ENCODE measurements at places on chromosomes 5 and 9.
A peak's percentile ranks its signal among the peaks of the same experiment; 100 is the strongest.

DNA sequence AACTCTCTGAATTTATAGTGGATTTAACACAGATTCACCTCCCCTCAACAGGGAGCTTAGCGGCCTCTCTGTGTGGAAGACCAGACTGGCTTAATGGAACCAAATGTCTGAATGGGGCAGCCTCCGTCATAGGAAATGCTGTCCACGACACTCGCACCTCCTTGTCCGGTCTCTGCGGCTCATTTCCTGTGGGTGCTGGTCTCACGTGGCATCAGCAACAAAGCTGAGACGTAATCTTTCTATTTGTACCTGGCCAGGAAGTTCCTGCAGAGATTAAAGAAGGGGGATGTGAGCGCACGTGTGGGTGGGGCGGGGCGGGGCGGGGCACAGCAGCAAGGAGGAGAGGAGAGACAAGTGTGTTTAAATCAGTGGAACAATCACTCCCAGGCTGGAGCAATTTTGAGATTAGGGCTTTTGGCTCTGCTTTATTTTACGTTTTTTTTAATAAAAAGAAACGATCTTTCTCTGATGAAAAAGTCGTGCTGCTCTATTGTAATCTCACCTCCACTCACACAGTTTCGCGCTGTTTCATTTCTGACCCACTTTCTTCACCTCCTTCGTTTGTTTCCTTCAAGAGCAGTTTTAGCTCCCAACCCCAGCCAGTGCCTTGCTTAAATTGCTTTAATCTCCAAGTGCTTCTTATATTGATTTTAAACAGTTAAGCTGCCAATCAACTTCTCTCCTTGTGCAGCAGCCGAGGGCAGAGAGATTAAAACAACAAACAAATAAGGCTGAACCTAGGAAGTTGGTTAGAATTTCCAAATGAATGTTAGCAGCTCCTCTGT lies 132.2 kb upstream of the ASTN2 start:
- DNase-seq, result peak; percentile 11

GRCh38 chr5:18797222-18797621 lies 1163.0 kb downstream of the TAF11L14 start:
- no peak for DNase-seq

GRCh38 chr5:8908055-8908683 lies 637.7 kb downstream of the SEMA5A start:
- DNase-seq, result peak; percentile 46

DNA sequence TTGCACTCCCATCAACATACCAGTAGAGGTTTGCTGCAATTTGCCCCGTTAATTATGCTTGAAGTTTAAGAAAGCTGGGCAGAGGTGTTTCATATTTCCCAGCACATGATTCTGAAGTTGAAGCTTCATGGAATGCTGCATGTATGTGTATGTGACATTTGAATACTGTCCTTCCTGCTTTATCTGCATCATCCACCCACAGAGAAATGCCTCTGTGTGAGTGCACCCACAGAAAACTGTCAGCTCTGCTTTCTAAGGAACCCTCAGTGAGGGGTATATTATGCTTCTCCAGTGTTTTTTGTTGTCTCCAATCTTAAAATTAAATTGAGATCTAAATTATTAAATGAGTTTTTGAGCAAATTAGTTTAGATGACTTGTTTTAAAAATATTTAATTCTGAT lies 358.1 kb upstream of the PIK3R1 start:
- no peak for DNase-seq

DNA sequence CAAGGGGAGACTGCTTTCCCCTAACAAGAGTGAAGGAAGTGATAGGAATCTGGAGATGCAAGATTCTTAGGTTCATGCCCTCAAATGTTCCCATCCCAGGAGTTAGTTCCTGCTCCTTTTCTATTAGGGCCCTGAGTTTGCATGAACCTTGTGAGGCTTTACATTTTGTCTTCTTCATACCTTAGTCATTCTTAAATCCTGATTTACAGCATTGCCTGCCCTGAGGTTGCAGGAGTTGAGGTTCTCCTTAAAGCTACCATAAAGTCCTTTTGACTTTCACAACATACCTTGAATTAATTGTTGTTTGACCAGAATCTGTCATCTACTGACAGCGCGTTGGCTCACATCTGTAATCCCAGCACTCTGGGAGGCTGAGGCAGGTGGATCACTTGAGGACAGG lies 151.5 kb upstream of the ABCA1 start:
- DNase-seq, result no peak

- DNase-seq, result no peak
Measured at GRCh38 chr5:123036391-123037103, at the start of gene PPIC. TSS of gene PPIC (minus strand) at chr5:123036725. CDS start at chr5:123036625, 100 bp downstream.

DNA sequence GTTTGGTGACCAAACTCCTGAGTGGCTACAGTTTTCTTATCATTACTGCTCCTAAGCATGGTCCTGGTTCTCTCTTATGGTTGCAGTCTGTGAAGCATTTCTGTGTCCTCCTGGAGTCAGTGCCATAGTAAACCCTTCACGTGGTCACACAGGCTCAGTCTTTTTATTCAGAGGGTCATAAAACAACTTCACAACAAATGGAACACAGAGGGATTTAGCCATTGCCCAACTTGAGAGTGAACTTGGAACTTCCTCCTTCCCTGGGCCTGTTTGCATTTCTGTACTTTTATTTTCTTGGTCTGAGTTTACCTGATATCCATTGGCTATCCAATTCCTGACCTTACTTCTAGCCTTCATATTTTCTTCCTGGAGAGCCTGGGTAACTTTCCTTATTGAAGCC lies 144.9 kb downstream of the CCDC192 start:
- no peak for DNase-seq

DNA sequence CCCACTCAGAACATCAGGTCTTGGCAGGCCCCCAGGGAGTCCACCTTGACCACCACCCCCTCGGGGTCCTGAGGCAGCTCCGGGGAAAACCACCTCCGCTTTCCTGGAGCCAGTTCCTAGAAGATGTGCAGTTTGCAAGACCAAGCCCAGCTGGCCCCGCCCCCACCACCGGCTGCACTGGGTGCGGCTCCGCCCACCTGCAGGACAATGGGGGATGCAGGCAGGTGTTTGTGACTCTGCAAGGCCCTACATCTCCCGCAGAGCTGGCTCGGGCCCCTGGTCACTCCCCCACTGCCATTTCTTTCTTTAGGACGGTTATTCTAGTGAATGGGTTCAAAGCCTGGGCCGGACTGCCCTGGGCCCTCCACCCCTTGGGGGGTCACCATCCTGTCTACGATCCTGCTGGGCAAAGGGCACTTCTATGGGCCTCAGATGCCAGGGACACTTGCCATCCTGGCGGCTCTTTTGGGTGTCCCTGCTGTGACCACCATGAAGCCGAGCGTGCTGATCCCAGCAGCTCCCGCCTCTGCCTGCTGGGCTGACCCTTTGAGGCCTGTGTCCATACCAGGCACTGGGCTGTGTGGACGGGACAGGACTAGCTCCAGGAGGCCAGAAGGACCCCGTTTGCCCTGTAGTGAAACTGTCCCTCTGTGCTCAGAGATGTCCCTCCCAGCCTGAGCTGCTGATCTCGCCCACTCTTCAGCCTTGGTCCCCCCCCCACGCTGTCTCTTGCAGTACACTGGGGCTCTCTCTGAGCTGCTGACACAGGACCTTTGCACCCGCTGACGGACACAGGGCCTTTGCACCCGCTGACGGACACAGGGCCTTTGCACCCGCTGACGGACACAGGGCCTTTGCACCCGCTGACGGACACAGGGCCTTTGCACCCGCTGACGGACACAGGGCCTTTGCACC lies 5.9 kb upstream of the NACC2 start:
- peak; percentile 83 for DNase-seq

DNA sequence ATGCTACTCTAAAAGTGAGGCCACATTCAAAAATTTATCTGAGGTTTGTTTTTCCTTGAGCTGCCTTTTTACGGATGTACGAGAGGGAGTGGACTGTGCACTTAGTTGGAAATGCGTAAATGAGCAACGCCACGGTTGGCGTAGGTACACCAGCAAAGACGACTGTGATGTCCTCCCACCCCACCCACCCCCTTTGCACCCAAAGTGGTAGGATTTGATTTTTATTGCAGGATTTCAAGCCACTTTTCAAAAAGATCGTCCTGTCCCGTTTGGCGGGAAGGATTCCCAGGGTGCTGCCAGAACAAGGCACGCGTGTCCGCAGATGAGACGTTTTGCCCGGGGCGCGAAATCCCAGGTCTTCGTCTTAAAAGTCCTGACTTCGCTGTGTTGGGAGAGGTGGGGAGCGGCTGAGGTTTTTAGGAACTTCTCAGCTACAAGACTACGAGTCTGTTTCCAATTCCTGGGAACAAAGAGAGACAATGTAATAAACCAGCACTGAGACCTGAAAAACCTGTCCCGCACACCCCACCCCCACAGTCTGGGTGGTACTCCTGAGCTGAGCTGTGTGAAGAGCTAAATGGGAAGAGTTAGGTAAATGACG lies 1.0 kb upstream of the TLE1 start:
- no peak for DNase-seq

- no peak for DNase-seq
Measured at GRCh38 chr9:98249771-98250170, 5.7 kb downstream of the TBC1D2 start.

GRCh38 chr5:148740966-148741742 lies 85.3 kb upstream of the ADRB2 start:
- DNase-seq, result peak; percentile 41

DNA sequence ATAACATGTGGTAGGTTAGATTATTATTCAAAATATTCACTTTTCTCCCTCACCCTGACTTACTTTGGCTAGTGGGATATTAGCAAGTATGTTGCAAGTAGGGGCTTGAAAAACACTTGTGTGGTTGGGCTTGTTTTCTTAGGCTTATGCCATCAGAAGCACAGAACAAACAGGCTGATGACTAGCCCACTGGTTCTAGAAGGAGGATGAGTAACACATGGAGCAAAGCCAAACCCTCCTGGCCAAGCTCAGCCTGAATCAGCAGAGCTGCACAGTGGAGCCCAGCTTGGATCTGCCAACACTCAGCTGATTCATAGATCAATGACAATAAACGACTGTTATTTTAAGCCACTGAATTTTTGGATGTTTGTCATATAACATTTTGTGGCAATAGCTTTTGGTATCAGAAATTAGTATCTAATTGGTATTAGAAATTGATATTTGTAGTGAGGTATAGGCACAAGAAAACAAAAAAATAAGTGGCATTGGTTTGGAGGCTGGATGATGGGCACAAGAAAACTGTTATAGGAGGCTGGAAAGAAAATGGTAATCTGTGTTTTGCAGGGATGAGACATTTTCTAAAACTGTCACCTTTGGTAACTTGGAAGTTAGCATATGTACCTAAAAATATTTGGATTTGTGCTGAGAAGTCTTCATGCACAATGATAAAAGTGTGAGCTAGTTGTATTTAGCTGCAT lies 46.1 kb upstream of the ZBED3 start:
- DNase-seq, result no peak

DNA sequence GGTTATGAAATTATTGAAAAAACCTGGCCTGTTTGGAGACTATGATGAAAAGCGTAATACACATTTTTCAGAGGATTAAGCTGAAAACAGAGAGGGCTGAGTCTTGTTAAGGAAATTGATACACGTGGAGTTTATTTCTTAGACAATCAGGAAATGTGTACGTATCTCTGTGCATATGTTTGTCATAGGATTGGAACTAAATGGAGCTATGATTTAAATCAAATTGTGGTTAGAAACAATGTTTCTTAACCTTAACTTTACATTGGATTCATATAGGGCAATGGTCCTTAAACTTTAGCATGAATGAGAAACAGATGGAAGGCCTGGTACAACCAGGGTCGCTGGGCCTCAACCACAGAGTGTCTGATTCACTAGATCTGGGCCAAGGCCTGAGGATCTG lies 451.6 kb downstream of the CDH18 start:
- DNase-seq, result no peak

DNA sequence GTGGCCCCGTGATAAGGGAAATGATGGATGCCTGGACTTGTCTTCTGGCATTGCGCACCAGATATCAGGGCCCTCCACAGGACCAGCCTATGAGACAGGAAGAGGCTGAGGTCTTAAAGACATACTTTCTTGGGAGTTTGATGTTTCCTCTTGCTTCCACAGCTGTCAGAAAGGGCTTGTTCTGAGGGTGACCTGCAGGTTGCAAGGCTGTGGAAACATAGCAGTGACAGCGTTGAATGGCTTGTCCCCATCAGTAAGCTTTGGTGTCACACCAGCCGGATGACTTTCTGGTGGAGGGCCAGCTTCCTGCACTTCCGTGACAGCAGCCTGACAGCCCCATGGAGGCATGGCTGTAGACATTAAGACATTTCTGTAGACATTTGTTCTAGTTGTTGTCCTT lies 143.2 kb downstream of the C9orf152 start:
- no peak for DNase-seq

GRCh38 chr9:132756214-132756845 lies 86.1 kb downstream of the GTF3C4 start:
- peak; percentile 27 for DNase-seq

DNA sequence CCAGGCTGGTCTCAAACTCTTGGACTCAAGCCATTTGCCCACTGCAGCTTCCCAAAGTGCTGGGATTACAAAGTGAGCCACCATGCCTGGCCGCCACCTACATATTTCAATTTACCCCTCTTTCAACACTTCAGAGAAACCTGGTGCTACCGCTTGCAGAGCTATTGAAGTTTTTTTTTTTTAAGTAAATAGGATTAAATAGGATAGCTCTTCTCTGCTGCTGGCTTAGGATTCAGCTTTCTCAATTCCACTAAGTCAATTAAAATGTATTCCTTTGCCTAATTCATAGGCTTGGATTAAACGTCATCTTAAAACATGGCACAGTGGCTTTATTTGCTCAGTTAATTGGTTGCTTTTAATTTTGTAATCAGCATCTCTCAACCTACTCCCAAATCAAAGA lies 41.0 kb downstream of the KIAA1191 start:
- no peak for DNase-seq

DNA sequence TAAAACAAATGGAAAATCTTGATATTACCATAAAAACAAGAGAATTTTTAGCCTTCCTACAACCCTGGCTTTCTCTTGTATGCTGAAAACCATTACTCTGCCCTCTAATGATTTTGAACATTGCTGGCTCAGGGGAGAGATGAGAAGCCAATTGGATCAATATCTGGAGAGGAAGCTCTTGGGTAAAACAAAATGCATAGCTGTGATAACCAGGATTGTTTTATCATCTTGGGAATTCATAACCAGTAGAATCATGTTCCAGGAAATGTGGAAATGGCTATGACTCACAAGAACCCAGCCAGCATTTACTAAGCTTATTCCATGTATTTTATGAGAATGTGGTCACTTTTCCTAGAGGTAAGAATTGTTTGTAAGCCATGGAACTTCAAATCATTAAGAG lies 51.1 kb upstream of the CTNND2 start:
- no peak for DNase-seq

GRCh38 chr9:95481000-95481399 lies 35.8 kb downstream of the PTCH1 start:
- no peak for DNase-seq

GRCh38 chr9:37410969-37411785 lies 11.3 kb upstream of the GRHPR start:
- peak; percentile 17 for DNase-seq

- DNase-seq, result peak; percentile 35
Measured at GRCh38 chr9:38727497-38728001, 7.6 kb upstream of the FAM240B start.

All from RPMI8226 (cell line).